Melanocyte of skin (primary cell): ENCODE measurements at places on chromosomes 6 and 20. TPM values are rescaled to one million over a fixed set of nuclear protein-coding genes. Genes with fewer than 3 reads are reported as not detected.

EPPIN gene
- total RNA-seq, result not detected in 2 replicates

TBP gene
- 13.1 and 17.4 TPM in 2 replicates for total RNA-seq

DOK5 gene
- 5.2 and 5.5 TPM in 2 replicates for total RNA-seq

POU3F2 gene
- total RNA-seq, result 1.1 and 3.3 TPM in 2 replicates

CMTR1 gene
- 62.2 and 69.6 TPM in 2 replicates for total RNA-seq

MUC21 gene
- total RNA-seq, result not detected in 2 replicates

BIRC7 gene
- 4.1 and 65.1 TPM in 2 replicates for total RNA-seq

TSBP1 gene
- total RNA-seq, result not detected in 2 replicates

LTV1 gene
- 20.3 and 20.4 TPM in 2 replicates for total RNA-seq

GPX5 gene
- not detected in 2 replicates for total RNA-seq

ZNF334 gene
- total RNA-seq, result 2.5 and 3.7 TPM in 2 replicates

CLDN20 gene
- not detected in 2 replicates for total RNA-seq

JPH2 gene
- 0.15 and 0.33 TPM in 2 replicates for total RNA-seq

ZNF311 gene
- total RNA-seq, result 1.00 and 1.5 TPM in 2 replicates

ANKS1A gene
- total RNA-seq, result 10.3 and 19.6 TPM in 2 replicates

HLA-DQB1 gene
- 3.3 TPM in 1 of 2 replicates, not detected in the other for total RNA-seq

TOX2 gene
- under 0.01 TPM in 1 of 2 replicates, not detected in the other for total RNA-seq

BPI gene
- not detected in 2 replicates for total RNA-seq

RIPPLY2 gene
- total RNA-seq, result not detected in 2 replicates

TREML2 gene
- not detected in 2 replicates for total RNA-seq

UNC5CL gene
- total RNA-seq, result under 0.01 and 1.8 TPM in 2 replicates

ULBP2 gene
- 0.31 and 2.0 TPM in 2 replicates for total RNA-seq

LCA5 gene
- total RNA-seq, result 1.9 and 2.0 TPM in 2 replicates
